NCI-H524 (cell line): ENCODE measurements at places on chromosomes 6 and 20.
A peak's percentile ranks its signal among the peaks of the same experiment; 100 is the strongest.

- no peak for DNase-seq
Measured at GRCh38 chr20:4728120-4728760, 6.5 kb downstream of the PRND start.

- no peak for DNase-seq
Measured at GRCh38 chr6:154501578-154501868, 9.0 kb downstream of the CNKSR3 start.

DNA sequence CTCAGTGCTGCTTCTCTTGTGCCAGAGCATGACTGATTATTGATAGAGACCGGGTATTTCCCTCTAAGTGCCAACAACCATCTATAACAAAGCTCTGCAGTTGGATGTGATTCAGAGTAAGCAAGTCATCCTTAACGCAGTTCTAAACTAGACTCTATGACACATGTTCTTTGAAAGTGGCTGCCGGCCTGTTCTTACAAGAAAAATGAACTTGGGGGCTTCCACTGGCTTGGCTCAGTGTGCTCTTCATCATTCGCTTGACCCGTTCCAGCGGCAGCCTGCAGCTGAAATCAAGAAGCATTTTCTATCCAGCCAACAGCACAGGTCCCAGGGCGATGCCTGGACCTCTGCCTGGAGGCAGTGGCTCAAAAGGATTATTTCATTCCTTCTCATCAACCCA lies 29.8 kb downstream of the GFOD1 start:
- DNase-seq = no peak

DNA sequence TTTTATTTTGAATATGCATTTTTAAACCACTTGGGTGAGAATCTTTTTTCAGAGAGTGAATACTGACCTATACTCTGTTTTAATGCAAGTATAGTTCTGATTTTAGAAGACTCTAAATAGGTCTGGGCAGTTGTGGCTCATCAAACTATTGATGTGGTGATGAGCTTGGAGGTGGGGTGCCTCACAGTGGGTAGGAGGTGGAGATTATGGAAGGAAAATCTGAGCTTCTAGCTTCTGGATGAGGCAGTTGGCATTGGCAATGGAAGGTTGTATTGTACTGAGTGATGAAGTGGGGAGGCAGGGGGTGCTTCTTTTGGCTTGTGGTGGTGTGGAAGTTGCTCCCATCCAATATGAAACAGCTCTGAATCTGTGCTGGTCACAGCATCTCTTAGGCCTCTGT lies 52.7 kb downstream of the VAPB start:
- no peak for DNase-seq

DNA sequence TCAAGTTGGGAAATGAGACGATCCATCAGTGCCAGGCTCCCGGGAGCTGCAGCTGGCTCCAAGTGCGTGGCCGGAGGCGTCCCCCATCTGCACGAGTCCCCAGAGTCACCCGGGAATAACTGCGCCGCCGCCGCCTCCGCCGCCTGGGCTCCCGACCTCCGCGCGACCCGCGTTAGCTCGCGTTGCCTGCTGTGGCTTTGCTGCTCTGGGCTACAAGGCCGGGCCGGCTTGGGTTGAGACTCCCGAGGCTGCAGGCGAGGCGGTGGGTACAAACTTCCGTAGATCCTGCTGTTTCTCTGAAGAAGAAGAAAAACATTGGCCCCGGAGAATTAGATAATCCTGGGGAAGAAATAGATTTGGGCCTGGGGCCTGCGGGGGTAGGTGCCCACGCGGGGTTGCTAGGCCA lies 7.4 kb upstream of the LAMP5 start:
- no peak for DNase-seq

GRCh38 chr6:79196912-79197311 lies 37.6 kb downstream of the HMGN3 start:
- DNase-seq = no peak

DNA sequence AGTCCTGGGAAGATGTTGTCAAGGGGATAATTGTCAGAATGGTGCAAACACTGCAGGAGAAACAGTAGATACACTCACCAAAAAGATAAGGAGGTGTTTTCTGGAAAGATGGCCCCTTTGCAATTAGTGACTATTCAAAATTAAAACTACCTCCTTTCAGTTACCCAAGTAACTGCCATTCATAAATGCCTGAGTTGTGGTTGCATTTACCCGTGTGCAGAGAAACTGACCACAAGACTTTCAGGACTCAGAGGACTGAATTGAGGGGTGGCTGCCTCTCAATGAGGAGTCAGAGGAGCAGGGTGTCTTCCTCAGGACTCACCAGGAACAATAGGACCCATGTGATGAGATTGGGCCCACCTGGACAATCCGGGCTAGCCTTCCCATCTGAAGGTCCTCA lies 39.0 kb downstream of the GCM1 start:
- no peak for DNase-seq

GRCh38 chr6:40960742-40961430 lies 78.1 kb downstream of the UNC5CL start:
- peak; percentile 36 for DNase-seq

DNA sequence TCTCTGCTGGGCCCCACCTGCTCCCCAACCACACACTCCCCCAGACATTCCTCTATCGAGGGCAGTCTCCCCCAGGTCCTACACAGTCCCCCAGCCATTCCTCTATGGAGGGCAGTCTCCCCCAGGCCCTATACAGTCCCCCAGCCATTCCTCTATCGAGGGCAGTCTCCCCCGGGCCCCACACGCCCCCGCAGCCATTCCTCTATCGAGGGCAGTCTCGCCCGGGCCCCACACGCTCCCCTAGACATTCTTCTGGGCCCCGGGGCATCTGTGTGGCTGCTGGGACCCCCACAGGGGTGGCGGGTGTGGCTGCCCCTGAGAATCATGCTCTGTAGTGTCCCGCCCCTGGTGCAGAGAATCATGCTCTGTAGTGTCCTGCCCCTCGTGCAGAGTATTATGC lies 43.6 kb upstream of the BHLHE23 start:
- no peak for DNase-seq

DNA sequence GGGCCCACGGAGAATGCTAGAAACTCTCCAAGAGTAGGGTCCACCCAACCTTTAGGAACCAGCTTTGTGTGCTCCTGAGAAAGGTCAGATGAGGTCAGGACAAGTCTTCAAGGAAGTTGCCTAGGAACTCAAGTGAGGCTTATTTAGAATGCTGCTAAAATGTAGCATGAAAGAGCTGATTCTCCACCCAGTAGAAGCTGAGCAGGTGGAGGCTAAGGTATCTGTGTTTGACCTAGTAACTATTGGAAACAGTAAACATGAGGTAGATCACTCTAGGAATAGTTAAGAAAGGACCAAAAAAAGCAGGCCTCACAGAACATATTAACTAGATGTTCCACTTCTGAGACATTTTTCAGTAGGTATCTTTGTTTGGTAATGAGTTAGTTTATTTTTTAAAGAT lies 13.9 kb downstream of the CEP43 start:
- no peak for DNase-seq

GRCh38 chr20:12058216-12058615 lies 140.5 kb downstream of the BTBD3 start:
- no peak for DNase-seq

DNA sequence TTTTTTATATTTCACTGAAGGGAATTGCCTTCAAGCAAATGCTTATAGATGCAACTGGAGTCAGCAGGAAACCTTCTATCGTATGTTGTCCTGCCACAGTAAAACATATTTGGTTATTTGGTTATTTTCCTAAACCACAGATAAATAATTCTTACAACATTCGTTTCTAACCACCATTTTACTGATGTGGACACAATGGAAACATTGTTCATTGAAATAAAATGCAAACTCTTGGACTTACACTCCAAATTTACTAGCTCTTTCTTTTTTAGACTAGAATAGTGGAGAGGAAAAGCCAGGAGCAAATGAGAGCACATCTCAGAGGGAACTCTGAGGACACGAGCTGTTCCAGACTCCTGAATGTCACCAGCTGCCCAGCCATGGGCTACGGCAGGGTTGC lies 114.8 kb downstream of the RPS12 start:
- no peak for DNase-seq

GRCh38 chr20:24405810-24406209 lies 63.6 kb upstream of the SYNDIG1 start:
- no peak for DNase-seq

DNA sequence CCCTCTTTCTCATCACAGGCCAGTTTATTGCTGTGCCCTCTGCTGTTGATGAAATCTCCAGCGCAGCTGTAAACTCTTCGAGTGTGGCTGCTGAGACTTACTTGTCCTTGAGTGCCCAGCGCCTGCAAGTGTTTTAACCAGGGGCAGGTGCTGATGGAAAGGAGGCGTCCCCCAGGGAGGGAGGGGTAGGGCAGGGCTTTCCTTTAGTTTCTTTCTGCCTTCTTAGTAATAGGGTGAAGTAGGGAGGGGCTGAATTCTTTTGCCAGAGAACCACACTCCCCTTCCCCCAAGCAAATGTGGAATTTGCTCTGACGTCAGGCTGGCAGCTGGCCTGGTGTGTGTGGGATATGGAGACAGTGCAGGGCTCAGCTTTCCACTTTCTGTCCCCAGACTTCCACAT lies 61.2 kb downstream of the IGF2R start:
- peak; percentile 9 for DNase-seq
